NCI-H1436 treated with DMSO at 0.1 percent for 48 hours (cell line): ENCODE measurements at places on chromosomes 7 and 10.

GRCh38 chr10:21314906-21315644 is 210.4 kb downstream of the SKIDA1 start:
- DNase-seq, result no peak

- DNase-seq, result no peak
Observed at GRCh38 chr7:83119494-83119893, 43.2 kb downstream of the PCLO start.

GRCh38 chr10:7243139-7243538 is 167.7 kb downstream of the SFMBT2 start:
- DNase-seq, result no peak

- DNase-seq, result no peak
Observed at GRCh38 chr10:80413271-80413996, 5.1 kb downstream of the PRXL2A start.

DNA sequence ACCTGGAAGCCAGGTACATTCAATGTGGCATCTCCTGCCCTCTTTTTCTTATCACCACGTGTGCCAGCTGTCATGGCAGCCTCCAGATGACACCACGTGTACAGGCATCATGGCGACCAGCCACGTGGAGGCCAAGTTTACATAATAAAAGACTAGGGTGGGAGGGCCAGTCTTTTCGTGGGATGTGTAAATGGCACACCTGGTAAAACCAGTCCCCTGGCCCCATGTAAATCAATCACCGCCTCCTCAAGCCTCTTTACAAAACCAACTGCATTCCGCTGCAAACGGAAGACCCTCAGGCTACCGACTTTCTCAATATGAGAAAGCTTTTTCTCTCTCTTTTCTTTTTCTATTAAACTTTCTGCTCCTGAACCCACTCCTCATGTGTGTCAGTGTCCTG is 65.1 kb upstream of the PHF14 start:
- DNase-seq, result no peak

GRCh38 chr7:37162106-37162505 is 286.6 kb downstream of the ELMO1 start:
- no peak for DNase-seq
